ENCODE measurements at places on chromosomes 12 and 14.

- no peak for DNase-seq
Measured at GRCh38 chr12:45687081-45688015, 42.2 kb upstream of the ARID2 start.

DNA sequence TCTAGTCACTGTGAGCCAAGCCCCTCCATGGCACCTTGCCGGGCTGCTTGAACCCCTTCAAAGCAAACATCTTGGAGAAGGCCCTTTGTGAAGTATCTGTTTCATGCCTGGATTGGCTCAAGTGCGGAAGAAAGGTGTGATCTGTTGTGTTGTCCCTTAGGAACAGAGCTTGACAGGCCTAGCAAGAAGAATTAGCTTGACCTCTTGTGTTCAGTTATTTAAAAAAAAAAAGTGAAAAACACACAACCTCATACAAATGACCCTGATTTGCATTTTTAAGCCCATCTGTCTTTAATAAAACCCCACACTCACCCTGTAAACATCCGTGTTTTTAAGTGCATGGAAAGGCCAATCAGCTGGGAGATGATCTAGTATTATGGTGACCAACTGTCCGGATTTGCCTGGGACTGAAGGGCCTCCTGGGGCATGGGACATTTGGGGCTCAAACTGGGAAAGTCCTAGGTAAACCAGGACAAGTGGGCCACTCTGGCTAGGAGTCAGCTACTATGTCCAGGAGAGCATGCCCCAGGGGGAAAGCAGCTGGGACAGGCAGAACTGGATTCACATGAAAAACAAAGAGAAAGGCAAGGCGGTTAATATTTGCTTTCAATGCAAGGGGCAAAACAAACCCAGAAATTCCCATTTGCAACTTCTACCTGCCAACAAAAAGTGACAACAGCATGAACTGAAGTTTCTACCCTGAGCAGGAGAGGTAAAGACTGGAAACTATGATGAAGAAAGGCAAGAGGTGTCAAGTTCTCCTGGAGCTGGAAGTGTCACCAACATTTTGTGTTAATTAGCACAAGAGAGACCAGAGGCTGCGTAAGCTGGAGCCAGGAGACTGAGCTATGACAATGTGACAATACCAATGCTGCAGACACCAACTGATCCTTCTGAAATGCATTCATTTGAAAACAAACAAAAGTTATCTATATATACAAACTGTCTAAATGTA, 78.6 kb downstream of the CLMN start:
- no peak for DNase-seq

- DNase-seq, result no peak
Measured at GRCh38 chr12:18462442-18462841, 201.1 kb downstream of the PIK3C2G start.

DNA sequence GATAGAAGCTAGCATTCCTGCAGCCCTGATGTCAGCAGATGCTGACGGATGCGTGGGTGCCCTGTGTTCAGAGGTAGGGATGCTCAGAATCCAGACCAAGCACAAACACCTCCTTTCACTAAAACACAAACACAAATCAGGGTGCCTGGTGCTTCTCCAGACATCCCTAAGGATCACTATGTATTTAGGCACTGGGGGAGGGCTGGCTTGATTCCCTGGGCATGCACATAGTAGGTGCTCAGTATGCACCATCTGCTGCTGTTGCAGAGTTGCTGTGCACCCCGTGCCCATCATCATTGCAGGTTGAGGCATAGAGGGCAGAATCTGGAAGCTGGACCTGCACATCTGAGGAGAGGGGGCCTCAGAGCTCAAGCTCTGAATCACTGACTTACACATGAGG, 114.8 kb downstream of the PHETA1 start:
- no peak for DNase-seq

DNA sequence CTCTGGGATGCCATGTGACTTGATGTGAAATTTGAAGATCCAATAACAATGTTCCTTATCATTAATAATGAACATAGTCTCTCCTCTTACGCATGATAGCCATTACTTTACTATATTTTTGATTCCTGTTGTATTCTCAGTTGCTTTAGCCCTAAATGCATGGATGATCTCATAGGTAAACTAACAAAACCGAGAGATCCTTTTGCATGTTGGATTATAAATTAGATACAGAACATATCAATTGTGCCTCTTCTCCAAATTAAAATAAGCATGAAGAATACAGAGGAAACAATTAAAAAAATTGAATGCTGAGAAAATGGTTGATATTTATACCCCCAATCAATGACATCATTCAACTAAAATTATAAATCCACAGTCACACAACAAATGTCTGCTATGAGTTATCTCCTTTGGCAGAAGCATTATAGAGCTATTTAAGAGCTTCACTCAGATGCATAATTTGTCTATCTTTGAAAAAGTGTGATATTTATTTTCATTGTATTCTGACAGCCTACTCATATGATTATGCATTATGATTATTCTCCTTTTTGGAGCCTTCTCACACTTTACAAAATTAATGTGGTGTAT, 386.4 kb upstream of the STXBP6 start:
- DNase-seq, result no peak

- no peak for DNase-seq
Measured at GRCh38 chr12:109910254-109910968, 10.3 kb downstream of the TCHP start.

DNA sequence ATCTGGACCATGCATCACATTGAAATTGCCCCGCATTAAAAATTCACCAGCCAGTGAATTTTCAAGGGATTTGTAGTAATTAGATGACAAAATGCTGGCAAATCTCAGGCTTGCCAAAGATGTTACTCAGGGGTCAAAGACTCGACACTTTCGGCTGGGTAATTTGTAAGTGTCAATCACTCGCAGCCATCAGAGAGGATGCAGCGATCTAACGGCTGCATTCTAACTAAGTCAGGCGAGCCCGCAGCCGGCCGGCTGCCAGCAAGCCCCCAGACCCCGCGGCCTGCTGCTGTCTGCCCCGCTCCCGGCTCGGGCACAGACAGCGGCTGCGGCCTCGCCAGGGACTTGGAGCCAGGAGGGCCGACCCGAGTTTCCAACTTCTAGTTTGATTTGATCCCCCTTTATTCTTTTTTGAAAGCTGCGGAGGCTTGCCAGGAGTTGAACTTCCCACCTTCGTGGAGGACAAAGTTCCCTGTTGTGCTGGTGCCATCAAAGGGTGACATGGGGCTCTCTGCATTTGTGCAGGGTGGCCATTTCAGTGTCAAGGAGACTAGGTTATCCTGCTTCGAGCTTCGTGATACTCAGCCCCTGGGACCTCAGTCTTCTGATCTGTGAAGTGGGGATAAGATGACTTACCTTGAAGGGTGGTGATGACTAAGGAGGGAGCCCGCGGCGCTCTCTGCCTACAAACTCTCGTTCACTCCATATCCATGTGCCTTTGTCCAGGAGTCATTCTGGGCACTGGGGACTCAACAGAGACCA, 169.9 kb downstream of the RBM19 start:
- DNase-seq, result no peak

DNA sequence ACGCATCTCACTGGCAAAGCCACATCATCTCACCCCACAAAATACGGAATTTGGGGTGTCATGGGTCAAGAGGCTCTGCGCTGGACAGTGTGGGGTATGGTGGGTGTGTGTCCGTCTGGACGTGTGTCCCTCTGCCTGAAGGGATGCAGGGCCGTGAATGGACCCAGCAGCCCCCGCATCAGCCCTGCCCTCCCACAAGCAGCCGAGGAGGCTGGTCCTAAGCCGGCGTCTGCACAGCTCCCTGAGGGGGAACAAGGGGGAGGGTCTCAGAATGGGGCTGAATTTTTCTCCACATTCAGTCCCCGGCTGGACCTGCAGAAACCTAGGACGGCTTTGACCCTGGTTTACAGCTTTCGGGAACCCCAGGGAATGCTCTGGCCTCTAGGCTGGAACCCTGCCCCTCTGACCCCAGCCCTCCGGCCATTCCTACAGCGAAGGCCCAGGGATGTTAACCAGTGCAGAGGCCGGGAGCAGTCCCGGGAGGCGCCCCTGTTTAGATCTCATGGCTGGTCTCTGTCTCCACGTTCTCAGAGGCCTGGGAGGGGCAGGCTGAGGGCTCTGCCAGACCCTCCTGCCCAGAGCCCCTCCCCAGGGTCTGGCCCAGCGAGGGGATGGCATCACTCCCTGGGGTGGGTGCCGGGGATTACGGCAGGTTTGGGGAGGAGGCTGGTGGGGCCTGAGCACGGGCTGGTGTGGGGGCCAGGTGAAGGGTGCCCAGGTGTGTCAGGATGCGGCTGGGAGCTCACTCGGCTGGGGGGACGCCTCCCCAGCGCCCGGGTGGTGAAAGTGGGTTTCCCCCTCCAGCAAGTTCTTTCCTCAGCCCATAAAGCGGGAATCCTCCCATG, 156.5 kb upstream of the C14orf180 start:
- no peak for DNase-seq
